ENCODE measurements at places on chromosomes 5 and 9.

DNA sequence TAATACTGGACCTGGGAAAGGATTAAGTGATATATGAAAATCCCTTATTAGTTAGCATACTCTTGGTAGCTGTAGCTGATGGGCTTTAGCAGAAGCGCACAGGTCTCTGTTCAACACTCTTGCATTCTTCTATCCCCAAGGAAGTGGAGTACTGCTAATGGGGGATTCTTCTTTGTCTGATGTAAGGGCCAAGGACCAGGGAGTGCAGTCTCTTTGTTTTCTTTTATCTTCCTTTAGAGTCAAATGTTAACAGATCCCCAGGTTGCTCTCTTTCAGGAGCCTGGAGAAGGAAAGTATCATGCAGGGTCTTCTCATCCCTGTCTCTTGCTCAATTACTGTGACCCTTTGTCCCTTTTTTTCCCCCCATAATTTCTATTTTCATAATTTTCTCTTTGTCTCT lies 1146.9 kb upstream of the DMAC1 start:
- DNase-seq = no peak

DNA sequence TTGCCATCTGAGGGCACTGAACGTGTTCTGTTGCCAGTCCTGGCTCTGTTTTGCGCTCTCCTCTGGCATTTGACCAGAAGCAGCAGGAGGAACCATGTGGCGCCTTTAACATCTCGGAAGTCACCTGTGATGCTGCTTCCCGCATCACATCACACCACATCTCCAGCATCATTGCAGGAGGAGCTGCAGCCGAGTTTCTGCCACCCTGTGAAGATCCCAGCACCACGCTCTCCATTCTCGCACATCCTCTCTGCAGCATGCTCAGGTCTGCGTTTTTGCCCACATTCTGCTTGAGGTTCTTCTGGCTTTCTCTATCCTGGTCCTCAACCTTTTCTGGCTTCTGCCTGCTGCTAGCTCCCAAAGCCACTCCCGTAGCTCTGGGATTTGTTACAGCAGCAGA lies 11.0 kb upstream of the IRX4 start:
- DNase-seq = no peak

DNA sequence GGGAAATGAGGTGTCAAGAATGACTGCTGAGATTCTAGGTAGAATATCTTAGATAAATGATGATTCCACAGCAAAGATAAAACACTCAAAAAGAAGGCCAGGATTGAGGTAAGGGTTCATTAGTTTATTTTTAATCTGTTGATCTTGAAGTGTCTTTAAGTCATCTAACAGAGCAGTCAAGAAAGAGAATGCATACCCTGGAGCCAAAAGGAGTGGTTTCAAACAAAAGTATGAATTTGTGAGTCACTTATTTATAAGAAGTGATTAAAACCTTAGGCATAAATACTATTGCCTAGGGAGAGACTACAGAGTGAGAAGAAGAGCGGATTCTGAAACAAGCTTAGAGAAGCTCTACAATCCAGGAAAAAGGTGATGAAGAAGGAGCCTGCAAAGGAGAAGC lies 541.0 kb downstream of the DTWD2 start:
- no peak for DNase-seq

- DNase-seq = peak; percentile 43
Measured at GRCh38 chr9:77589046-77589795, 58.9 kb downstream of the GNA14 start.

GRCh38 chr9:76433836-76434235 lies 25.1 kb upstream of the GCNT1 start:
- DNase-seq = no peak

- DNase-seq = no peak
Measured at GRCh38 chr9:20319241-20319640, 303.1 kb downstream of the MLLT3 start.

- no peak for DNase-seq
Measured at GRCh38 chr5:32767948-32768467, 56.9 kb downstream of the NPR3 start.

DNA sequence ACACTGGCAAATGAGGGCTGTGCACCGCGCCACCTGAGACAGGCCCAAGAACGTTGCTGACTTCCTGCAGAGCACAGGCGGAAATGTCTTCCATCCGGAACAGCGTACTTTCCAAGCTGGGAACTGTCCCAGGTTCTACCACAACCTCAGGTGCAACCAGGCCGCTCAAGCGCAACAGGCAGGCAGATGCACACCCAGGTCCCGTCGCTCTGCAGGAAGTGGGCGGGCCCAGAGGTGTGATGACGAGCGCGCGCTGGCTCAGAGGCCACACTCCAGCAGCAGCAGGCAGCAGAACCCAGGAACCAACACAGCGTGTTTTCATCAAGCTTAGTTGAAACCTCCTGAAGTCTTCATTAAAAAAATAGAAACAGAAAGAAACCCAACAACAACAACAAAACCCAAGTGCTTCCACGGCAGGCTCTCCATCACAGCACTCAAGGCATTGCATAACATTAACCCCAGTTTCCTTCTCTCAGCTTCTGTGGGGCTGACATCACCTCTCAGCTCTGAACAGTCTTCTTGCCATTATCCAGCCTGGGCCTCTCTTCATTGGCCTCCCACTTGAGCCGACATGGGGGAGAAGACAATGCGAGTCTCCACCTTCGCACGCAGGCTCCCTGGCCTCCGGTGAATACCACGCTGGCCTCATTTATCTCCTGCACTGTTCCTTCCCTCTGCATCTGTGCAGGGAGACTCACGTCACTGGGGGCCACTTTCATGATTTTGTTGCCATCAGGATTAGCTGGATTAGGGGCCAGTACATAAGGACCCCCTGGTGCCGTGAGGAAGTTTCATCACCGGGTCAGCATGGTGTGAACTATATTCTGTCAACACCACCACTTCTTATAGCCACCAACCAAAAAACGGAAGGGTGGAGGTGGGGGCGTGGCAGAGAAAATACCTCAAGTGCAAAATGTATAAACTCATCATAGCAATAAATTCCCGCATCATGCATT lies 22.1 kb downstream of the PTCH1 start:
- peak; percentile 85 for DNase-seq

DNA sequence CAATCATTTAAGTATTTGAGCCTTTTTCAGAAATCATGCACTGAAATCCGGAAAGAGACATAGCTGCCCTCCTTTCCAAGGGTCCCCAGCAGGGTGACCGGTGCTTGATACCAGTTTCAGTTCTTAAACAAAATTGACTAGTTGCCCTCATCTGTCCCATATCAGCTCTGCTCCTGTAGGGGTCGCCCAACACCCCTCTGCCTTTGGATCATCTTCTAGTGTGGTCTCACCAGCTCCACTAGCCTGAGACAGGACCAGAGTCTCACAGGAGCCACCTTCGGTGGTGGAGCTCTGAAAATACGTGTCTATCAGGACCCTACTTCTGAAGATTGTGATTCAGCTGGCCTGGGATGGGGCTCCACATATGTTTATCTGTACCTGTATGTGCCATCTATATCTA lies 428.2 kb downstream of the ENC1 start:
- DNase-seq = no peak

- DNase-seq = no peak
Measured at GRCh38 chr9:91315191-91315590, 46.5 kb downstream of the AUH start.

- no peak for DNase-seq
Measured at GRCh38 chr5:132385326-132386105, 16.0 kb downstream of the SLC22A5 start.

- no peak for DNase-seq
Measured at GRCh38 chr9:77819657-77820056, 171.5 kb upstream of the GNA14 start.

DNA sequence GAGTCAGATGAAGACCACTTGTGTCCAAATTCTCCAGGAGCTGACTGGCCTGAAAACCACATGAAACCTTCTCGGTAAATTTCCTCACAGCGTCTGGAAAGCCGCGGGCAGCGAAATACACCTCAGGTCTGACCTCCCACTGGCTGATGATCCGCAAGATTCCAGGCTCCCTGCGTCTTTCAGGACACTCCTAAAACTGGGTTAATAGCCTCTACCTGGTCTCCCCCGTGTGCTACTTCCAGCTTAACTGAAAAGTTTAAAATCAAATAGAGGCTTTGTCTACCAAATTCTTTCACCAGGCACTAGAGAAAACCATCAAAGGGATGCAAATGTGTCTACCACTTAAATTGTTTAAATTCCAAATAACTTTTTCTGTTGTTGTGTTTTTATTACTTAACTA lies 312.6 kb downstream of the DRD1 start:
- DNase-seq = no peak

- DNase-seq = no peak
Measured at GRCh38 chr5:178589180-178590140, 733 bp downstream of the COL23A1 start.

DNA sequence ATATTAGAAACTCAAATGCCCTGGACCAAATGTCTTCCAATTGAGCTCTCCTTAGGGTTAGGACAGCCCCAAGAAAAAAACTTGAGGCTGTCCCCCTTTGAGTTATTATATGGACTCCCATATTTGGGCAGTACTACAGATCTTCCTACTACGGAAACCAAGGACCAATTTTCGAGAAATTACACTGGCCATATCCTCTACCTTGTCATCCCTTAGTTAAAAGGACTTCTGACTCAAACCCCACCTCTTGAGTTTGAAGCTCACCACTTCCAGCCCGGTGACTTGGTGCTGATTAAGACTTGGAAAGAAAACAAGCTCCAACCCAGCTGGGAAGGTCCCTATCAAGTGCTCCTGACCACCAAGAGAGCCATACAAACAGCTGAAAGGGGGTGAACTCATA lies 497.0 kb upstream of the GRAMD2B start:
- DNase-seq = no peak

DNA sequence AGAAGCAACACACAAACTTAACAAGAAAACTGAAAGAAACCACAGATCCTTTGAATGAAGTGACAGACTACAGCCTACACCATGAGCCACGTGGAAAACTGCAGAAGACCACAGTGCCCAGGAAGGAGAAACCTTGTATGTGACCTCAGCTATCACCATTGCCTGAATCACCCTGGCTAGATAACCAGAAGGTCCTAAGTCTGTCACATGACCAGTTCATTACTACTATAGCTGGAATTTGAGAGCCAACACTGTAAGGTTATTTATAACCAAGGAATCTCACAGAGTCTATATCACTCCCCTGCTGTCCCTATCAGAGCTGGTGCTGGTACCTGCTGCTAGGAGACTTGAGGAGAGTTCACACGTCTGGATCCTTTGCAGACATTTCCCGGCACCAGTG lies 90.3 kb upstream of the FBXL17 start:
- no peak for DNase-seq

DNA sequence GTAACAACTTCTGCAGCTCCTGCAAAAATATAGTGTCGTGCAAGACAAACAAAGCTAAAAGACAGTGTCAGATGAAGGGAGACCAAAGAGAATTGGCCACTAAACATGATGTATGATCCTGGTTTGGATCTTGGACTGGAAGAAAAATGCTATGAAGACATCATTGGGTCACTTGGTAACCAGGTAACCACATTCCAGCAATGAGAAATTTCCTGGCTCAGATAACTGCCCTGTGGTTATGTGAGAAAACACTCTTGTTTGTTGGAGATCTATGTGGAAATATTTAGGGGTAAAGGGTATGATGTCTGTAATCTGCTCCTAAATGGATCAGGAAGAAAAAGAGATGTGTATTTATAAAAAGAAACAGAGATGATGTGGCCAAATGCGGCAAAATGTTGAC lies 45.5 kb upstream of the ANKRD33B start:
- DNase-seq = no peak

DNA sequence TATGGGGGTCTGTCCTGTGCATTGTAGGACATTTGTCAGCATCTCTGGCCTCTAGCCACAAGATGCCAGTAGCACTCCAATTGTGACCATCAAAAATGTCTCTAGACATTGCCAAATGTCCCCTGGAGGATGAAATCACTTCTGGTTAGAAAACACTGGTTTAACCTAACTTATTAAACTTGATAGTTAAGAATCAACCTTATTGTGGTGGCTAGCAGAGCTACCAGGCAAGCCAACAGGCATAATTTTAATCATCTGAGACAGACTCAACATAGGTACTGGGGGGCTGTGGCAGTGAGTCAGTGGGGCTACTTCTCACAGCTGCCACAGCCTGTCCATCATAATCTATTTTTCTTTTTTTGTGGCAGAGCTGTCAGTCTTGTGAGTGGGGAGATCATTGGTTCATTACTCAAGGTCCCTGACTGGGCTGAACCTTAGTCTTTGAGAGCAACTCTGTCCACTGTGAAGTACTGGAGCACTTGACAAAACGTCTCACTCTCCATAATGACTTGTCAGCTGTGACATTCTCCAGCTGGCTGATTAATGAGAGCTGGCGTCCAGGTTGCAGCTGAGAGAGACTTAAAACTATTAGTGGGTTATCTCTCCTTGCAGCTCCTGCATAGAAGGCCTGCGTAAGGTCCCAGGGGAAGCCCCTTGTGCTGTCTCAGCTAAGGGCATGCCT lies 107.9 kb downstream of the DCP2 start:
- DNase-seq = no peak

DNA sequence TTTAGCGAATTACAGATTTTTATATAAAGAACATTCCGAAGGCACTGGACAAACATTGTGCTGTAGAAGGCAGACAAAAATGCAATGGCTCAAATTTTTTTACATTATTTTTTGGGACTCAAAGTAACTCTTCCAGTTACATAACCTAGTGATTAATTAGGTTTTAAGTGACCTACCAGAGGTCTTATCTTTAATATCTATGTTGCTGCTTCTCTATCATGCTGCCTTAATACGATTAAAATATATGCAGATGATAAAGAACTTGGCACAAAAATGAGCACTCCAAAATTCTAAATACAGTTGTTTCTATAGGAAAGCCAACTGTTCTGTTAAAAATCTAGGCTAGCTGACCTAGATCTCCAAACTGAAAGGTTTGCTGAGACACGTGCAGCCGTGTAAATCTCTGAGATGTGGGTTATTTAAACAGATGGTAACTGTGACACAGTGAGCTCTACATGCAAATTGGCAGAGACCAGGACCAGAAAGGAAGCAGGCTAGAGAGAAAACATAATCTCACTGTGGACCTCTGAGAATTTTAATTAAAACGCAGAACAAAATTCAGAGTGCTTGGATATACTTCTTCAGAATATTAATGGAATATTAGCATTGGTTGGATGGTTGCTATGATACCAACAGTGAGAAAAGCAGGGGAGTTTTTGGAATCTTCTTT lies 56.2 kb downstream of the CAMK4 start:
- no peak for DNase-seq

DNA sequence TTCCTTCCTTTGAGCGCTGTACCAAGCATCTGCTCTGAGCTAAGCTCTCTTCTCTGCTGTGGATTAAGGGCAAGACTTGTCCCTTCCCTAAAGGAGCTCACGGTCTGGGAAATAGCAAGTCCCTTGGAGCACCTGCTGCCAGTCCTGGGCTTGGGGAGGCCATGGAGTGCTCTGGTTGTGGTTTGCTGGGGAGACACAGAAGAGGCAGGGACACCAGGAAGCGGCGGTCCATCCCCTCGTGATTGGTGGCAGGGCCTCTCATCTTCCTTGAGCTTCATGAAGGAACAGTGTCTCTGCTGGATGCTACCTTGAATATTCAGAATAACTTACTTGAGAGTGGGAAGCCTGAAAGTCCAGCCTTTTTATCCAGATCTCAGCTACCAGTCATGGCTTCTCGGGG lies 35.3 kb downstream of the COL5A1 start:
- DNase-seq = no peak

All from NCI-H510A (cell line).